ENCODE measurements at places on chromosomes 5 and 9.

DNA sequence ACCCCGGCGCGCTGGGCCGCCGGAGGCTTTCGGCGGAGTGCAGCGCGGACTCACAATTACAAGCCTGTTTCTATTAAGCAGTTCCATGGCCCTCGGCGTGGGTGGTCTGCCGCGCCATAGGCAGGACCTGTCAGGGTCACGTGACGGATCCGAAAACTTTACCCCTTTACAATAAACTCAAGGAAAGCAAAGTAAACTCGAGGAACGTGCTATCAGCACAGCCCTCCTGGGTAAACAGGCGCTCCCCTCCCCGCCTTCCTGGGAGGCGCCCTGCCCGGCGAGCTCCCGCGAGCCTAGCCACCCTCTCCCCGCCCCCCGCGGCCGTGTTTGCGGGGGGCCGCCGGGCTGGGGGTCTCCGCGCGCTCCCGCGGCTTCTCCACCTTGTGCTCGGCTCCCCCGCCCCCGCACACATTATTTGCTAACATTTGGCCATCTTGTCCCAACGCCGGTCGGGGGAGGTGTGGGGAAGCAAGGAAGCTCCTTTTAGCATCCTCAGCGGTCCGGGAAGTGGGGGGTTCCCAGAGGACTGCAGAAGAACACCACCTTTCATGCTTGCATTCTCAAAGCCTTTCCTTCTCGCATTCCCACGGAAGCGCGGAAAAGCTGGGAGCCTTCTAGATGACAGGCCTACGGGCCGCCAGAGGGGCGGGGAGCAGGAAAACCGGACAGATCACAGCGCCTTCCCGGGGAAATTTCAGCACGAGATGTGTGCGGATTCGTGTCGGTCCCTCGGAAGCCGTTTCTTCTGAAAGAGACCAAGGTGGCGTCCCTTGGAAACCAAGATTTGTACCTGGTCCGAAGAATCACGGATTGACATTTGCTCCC is at the start of gene PTCH1:
Gene PTCH1, minus strand, starts transcription at position 238 of the 825 bp plus-strand sequence.
- no peak for DNase-seq

DNA sequence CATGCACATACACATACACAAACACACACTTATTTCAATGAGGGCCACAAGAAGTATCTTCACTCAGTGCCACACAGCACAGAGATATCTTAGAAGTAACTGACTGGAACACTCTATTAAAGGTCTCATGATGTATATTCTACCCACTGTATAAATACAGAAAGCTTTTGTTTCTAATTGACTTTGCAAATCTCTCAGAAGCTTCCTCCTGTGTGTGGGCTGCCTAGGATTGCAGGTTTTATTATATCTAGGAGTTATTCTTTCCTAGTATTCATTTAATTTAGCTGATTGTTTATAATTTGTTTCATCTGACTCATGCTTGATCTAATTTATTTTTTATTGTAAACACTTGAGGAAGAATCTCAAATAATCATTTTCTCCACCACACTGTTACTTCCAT is 262.4 kb upstream of the ACTBL2 start:
- DNase-seq = no peak

GRCh38 chr5:103808464-103809106 is 246.0 kb upstream of the NUDT12 start:
- DNase-seq = peak; percentile 8

- DNase-seq = no peak
Observed at GRCh38 chr5:94276048-94276447, 342.4 kb downstream of the KIAA0825 start.

DNA sequence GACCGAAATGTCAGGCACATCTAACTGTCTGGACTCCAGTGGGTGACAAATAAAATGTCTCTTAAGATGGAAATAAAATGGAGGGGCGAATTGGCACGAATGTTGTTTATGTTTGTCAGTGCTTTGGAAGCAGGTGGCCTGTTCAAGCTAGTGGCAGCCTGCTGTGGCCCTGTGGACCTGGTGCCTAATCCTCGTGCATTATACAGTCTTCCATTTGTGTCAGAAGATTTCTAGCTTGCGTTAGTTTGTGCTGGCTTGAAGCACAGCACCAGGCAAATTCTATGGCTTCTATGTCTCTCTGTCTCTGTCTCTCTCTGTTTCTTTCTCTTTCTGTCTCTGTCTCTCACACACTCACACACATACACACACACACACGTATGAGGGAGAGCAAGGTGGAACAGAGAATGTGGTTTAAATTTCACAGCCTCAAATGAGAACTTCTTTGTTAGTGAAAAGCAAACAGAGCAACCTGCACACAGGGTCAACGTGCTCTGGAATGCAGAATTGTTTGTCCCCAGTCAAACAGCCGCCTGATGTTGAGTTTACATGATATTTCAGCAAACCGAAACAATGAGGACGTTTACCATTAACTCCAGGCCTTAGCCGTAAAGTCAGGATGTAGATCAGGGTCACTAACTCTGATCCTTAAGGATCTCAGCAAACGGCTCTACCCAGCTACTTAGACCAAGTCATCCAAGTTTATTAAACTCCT is 39.0 kb upstream of the CD180 start:
- DNase-seq = no peak

GRCh38 chr5:117657541-117657940 is 1082.9 kb upstream of the SEMA6A start:
- DNase-seq = no peak

- no peak for DNase-seq
Observed at GRCh38 chr5:31639481-31640411, 815 bp downstream of the PDZD2 start.

GRCh38 chr9:95003689-95004410 is 277.4 kb downstream of the AOPEP start:
- DNase-seq = peak; percentile 5

DNA sequence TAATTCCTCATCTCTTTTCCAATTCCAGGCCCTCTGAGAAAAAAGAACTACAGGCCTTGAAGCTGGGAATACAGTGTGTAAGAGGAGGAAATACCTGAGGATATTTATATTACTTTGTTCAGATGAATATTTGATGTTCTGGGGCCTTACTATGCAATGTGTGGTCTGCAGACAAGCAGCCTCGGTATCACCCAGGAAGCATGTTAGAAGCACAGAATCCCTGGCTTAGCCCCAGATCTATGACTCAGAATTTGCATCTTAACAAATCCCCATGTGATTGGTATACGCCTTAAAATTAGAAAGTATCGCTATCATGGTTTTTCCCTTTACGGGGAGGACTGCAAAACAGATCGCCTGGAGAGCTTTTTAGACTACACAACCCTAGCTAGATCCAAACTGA is 121.0 kb downstream of the JAKMIP2 start:
- DNase-seq = no peak
